ENCODE measurements at places on chromosomes 3 and 15.

DNA sequence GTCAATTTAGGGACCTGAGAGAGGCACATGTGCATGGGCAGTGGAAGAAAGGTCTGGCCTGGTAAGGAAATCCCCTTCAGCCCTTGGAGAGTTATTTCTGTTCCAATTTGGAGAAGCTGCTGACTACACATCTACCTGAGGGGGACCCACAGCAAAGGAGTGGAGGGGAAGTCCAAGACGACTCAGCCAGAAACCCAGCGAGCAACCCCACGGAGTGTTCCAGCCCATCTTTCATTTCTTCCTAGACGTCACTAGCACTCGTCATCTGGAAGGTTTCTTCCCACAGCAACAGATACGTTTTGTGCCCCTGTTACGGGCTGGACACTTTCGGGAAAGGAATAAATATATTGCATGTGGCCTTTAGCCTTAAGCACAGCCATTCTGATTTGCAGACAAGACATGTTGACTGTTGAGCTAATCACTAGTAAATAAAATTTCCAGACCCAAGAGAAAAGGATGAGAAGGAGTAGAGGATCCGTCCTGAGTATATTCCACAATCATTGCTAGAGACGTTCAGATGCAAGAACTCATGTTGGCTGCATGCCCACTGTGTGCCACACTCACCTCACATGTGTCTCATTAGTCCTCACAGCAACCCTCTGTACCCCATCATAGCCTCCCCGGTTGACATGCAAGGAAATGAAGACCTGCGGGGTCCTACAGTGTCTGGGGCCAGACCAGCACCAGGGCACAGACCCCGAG, 7.8 kb upstream of the FAM174B start:
- DNase-seq, result no peak

- DNase-seq, result no peak
Measured at GRCh38 chr3:124776856-124777255, 46.6 kb downstream of the UMPS start.

DNA sequence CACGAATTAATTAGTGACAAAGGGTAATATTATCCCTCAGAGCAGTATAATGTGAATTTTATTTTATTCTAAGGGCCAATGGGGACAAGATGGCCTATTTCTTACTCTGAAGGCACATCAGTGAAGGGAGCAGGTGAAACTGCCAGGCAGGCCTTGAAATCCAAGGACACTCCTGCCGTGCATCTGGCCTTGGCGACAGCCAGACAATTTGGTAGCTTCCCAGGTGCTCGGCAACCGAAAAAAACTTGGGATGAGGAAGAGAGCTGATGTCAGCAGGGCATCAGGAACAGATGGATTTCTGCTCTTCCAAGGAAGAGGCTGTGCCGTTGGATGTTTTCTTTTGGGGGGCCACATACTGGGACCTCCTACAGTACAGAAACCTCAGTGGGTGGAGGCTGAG, 83.2 kb upstream of the ADAMTSL3 start:
- no peak for DNase-seq

DNA sequence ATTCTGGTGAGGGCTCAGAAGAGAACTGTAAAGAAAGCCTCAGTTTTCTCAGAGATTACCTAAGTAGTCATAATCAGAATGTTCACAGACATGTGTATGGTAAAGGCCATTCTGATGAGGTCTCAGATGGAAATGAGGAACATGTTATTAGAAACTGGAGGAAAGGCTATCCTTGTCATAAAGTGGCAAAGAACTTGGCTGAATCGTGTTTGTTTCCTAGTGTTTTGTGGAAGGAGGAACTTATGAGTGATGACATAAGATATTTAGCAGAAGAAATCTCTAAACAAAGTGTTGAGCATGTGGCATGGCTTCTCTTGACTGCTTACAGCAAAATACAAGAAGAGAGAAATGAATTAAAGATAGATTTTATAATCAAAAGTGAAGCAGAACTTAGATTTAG, 12.8 kb upstream of the KLHL40 start:
- no peak for DNase-seq

DNA sequence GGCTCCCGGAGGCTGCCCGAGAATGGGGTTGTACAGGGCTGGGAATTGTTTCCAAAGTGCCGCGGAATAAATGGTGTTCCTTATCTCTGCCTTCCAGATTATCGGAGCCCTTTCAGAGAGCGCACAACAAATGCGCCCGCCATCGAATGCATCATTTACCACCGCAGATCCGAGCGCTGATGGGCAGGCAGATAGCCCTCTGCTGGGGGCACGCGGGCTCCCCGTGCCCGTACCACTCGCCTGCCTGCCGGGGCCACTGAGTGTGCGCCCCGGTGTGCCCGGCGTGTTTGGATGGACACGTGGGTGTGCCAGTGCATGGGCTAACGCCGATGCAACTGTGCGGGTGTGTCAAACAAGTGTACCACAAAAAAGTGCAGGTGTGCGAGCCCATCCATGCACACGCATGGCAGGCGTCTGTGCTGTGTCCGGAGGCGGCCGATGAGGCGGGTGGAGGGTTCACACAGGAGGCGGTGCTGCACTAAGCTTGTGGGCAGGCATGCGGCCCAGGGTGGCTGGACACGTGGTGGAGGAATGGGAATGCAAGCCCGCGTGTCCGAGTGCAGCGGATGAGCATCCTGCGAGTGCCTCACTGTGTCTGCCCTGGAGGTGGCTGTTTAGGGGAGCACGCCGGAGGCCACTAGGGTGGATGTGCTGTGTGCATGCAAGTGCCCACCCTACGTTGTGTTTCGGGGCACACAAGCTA, 3.8 kb upstream of the GATA2 start:
- peak; percentile 66 for DNase-seq
